ENCODE measurements at places on chromosomes 1 and 21.

DNA sequence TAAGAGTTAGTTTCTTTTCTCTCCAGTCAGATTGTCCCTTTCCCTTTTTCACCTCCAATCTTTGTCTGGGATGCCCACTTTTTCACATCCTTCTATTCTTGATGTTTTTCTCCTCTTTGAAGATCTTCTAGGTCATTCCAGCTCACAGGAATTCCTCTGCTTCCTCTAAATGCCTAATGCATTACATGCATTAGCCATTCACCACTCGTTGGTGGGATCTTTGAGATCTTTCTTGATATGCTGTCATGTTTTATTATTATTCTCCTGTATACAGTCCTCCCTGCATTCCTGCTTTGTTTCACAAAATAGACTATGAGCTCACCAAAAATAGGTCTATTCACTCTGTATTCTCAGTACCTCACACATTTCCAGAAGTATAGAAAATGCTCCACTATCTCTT lies 129.0 kb downstream of the LYPLAL1 start:
- DNase-seq, result no peak

- DNase-seq, result peak; percentile 75
These were observed at the start of gene ZNF436 for GRCh38 chr1:23369335-23370013. TSS of gene ZNF436 (minus strand) at chr1:23369836. CDS start at chr1:23368005, 1,831 bp downstream.

GRCh38 chr1:41475346-41475745 lies 9.1 kb downstream of the EDN2 start:
- DNase-seq, result no peak

- DNase-seq, result no peak
These were observed 49.1 kb downstream of the MAP3K7CL start for GRCh38 chr21:29179503-29179902.
